Foreskin melanocyte (primary cell): ENCODE measurements at places on chromosomes 13 and 19.

DNA sequence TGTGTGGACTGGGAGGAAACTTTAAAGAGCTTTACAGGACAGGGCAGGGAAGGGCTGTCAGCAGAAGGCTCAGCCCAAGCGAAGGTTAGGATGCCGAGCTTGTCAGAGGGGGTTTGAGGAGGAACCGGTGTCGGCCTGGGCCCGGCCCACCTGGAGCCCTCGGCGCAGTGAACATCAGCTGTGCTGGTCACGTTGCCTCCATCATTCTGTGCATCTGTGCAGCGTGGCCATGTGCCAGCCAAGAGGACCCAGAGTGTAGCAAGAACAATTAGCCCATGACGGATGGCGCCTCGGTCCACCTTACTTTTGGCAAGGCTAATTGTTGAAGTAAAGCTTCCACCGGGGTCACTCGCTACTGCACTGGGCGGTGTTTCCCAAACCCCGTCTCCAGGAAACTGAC, 161.4 kb downstream of the PTPRS start:
- no peak for DNase-seq

- no peak for DNase-seq
Measured at GRCh38 chr13:95382916-95383315, 81.7 kb upstream of the ABCC4 start.

- DNase-seq = no peak
Measured at GRCh38 chr19:33366127-33366526, 7.4 kb upstream of the CEBPG start.

DNA sequence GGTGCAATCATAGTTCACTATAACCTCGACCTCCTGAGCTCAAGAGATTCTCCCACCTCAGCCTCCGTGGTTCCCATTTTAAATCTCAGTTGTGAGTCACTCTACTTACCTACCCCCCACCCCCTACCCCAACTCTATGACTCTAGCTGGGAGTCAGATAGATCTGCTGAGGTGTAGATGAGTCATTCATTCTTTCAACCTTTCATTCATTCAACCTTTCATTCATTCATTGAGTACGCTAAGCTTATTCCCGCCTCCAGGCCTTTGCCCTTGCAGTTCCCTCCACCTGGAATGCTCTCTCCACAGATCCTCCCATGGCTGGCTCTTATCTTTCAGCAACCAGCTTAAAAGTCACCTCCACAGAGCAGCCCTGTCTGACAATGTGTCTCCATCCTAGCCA, 1.1 kb upstream of the MAST1 start:
- DNase-seq = no peak

DNA sequence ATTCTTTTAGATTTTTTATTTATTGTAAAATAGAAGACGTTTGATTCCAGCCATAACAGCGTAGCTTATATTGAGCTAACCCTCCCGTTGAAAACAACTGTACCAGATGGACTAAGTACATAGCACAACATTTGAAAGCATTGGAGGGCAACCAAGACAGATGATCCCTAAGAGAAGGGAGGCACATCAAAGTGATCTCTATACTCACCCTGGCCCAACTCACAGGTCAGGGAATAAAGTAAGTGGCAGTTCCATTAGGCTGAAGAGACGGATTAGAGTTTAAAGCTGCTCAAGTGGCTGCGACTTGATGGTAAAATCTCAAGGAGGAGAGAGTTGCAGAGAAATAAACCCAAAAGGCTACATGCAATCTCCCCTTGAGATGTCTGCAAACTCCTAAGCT, 65.1 kb upstream of the ITM2B start:
- no peak for DNase-seq
